Karpas-422 (cell line): ENCODE measurements at places on chromosomes 5 and 9. TPM values are rescaled to one million over a fixed set of nuclear protein-coding genes. Genes with fewer than 3 reads are reported as not detected.
A peak's percentile ranks its signal among the peaks of the same experiment; 100 is the strongest.

DNA sequence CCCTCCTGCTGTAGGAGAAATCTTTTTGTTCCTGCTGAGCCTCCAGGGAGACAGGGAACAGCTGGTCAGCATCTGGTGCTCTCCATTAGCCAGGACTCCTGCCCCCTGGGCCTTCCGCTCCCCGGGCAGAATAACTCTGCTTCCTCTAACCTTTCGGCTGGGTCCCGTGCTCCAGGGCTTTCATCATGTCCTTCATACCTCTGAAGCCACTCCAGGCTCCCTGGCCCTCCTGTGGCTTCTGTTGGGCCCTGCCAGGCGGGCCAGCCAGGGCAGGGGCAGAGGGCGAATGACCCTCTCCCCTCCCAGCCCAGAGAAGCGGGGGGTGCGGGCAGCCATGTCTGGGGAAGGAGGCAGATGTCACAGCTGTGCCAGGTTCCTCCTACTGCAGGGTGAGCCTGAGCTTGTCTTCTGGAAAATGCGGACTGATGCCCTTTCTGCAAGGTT lies 81.7 kb upstream of the LMX1B start:
- DNase-seq, result no peak

DNA sequence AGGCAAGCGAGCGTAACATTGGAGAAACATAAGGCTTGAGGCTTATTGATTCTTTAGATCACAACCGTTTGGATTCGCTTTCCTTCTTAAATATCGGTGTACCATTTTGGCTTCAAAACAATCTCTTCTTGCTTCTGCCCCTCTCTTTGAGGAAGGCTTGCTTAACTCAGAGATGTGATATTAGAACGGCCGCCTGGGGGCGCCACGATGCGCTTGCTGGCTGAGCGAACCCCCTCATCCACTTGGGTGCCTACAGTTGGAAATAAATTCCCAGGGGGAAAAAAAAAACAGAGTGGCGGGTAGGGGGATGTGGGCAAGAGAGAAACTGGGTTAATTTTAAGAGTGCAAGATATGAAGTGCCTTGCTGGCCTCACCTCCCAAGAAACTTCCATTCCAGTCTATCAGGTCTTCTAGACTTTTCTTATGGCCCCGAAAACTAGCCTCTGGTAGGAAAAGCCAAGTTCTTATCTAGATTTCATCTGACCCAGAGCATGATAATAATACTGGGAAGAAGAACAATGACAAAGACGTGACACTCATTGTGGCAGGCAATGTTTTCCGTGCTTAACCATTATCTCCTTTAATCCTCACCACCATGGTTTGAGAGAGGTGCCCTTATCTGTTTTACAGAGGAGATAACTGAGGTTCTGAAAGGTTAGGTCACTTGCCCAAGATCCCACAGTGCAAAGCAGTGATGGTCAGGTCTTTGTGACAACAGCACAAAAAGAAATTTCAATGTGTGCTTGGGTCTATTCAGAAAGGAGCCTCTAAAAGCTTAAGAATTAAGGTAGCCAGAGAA lies 115.8 kb downstream of the DPYSL3 start:
- DNase-seq, result peak; percentile 64

GPX3 gene
- total RNA-seq, result not detected in 2 replicates

DNA sequence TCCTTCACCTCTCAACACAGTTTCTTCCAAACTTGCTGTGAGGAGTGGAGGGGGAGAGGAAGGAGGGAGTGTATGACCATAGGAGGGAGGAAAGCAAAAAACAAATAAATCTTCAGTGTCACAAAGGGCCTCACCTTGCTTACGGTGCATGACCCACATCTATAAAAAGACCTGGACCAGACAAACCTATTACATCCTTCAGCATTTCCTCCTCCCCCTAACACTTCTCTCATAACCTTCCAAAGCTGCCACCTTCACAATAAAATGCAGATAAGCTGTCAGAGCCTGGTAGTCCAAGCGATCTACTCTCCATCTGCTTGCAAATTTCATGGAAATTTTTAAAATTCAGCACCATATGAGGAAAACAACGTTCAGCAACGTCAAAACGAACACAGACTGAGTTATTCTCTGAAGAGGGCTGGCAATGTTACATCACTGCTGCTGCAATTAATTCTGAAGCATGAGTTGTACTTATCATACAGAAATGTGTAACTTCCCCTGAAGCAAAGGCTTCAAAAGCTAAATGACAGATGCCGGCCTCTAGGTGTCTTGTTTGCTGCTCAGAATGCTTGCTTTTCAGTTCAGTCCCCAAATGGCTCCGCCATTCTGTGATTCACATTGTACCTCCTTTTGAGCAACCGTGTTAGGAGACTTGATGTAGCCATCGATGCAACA lies 62.9 kb downstream of the EFNA5 start:
- DNase-seq, result no peak

CCDC183 gene
- total RNA-seq, result 1.6 TPM in 1 of 2 replicates, not detected in the other

GRCh38 chr9:109062543-109062942 lies 49.2 kb upstream of the CTNNAL1 start:
- no peak for DNase-seq

DNA sequence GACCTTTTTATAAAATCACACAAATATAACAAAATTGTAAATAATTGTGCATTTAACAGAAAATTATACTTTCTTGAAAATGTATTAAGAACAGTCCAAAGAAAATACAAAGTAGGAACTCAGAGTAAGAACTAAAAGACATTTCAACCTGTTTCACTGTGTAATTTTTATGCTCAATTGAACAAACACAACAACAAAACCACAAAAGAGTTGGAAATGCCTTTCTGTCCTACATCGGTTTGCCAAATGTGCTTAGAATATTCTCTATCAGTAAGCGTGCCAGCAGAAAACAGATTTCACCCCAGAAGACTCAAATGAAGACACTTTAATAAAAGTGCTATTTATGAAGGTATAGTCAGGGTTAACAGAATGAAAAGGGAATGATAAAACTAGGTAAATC lies 592.1 kb downstream of the PRELID2 start:
- no peak for DNase-seq

GRCh38 chr9:85216601-85217000 lies 525.2 kb downstream of the AGTPBP1 start:
- no peak for DNase-seq

DNA sequence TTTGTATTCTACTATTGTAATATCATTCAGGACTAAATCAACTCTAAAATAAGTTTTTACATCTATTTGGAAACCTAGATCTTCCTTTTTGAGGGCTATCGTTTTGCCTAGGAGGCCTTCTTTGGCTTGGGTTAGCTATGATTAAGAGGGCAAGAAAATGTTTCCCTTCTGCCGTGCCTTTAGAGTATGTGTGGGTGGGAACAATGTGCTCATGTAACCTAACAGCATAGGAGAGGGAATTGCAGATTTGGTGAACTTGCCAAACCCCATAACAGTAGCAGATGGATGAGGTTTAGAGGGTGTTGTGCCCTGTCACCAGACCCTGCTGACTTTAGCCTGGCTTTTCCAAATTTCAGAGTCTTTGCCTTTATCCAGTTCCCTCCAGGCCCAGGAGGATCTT lies 339.0 kb downstream of the ADGRV1 start:
- DNase-seq, result no peak

- peak; percentile 82 for DNase-seq
Observed at GRCh38 chr5:86880785-86881492, 263.2 kb downstream of the COX7C start.

RANBP3L gene
- total RNA-seq, result 0.18 and 0.22 TPM in 2 replicates

SLC34A3 gene
- total RNA-seq, result not detected in 2 replicates

SLC6A7 gene
- not detected in 2 replicates for total RNA-seq

DNA sequence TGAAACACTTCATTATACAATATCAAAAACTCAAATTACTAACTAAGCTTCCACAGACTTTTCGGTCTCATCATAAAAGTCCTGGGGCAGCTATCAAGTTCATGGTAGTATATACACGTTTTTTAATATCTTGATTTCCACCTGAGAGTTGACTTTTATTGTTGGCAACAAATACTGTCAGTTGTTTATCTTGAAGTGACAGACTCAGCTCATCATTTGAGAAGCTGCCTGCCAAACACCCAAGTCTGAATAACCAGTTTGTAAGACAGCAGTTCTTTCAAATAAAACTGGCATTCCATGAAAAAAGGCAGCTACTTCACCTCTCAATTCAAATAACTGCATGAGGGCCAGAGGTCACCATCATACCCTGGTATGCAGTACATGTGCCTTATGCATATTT lies 30.6 kb downstream of the SPACA9 start:
- DNase-seq, result no peak

- DNase-seq, result no peak
Observed at GRCh38 chr9:136052991-136053756, 41.9 kb downstream of the NACC2 start.

C5orf58 gene
- total RNA-seq, result 7.8 TPM in 1 of 2 replicates, not detected in the other

GRCh38 chr5:177607452-177608192 lies 7.7 kb downstream of the B4GALT7 start:
- DNase-seq, result peak; percentile 78

DNA sequence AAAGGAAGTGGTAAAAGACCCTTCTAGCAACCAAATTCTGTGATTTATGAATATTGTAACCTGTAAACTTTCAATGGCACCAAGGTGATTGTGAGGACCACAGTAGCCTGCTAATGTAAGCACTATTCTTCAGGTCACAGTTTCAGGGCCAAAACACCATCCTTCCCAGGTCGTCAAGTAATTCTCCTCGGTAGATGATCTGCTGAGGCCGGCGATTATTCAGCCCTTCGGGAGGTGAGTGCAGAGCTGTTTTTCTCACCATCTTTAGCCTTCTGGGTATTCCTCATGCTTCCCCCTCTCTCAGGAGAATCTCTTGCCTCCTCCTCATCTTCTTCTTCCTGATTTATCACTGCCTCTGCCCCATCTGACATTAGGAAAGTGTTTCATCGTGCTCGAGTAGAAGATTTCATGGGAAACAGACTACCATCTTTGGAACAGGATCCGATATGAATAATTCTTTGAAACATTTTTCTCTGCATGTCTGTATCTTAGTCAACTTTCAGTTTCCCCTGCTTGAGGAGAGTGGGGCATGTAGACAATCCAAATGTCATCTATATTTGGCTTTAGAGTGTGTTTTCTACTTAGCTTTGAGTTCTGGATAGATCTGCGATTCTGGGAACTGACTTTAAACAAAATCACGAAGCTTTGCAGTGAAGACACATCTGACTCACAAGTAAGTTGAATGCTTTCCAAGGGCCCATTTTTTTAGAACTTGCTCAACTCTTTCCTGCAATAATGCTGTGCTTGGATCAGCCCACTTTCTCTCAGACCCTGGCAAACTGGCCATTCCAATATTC lies 173.9 kb downstream of the AOPEP start:
- DNase-seq, result no peak

ENTPD2 gene
- total RNA-seq, result not detected in 2 replicates

SOX30 gene
- not detected in 2 replicates for total RNA-seq

- no peak for DNase-seq
Observed at GRCh38 chr5:17879276-17879675, 245.0 kb downstream of the TAF11L14 start.

- no peak for DNase-seq
Observed at GRCh38 chr5:1948111-1948510, 65.4 kb upstream of the IRX4 start.
